Lung microvascular endothelial cell (primary cell): ENCODE measurements at places on chromosomes 3 and 15. TPM values are rescaled to one million over a fixed set of nuclear protein-coding genes. Genes with fewer than 3 reads are reported as not detected.
A peak's percentile ranks its signal among the peaks of the same experiment; 100 is the strongest.

- DNase-seq, result no peak
These were observed 224.7 kb downstream of the IGSF11 start for GRCh38 chr3:118809696-118810498.

DNA sequence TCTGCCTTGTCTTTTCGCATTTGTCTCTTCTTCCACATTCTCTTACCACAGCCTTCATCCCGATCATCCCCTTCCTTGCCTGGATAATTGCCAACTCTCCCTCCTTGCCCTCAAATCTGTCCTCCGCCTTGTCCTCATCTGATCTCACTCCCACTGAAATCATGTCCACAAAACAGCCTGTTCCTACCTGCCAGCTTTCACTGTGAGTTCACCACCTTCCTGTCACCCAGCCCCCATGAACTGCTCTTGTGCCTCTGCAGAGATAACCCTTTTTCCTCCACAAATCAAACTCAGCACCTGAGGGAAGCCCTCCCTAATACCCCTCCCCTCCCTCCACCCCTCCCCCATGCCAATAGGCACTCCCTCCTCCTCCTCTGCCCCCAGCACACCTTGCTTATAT lies 4.8 kb upstream of the ADCY5 start:
- DNase-seq, result no peak

- no peak for DNase-seq
These were observed 123.4 kb downstream of the EPHB1 start for GRCh38 chr3:134918441-134918840.

GRCh38 chr3:3907023-3907422 lies 107.8 kb downstream of the LRRN1 start:
- no peak for DNase-seq

- DNase-seq, result peak; percentile 32
These were observed 228.2 kb upstream of the ZPLD1 start for GRCh38 chr3:102206511-102207031.

The ALS2CL gene
- total RNA-seq, result 3.7 and 5.8 TPM in 2 replicates

DNA sequence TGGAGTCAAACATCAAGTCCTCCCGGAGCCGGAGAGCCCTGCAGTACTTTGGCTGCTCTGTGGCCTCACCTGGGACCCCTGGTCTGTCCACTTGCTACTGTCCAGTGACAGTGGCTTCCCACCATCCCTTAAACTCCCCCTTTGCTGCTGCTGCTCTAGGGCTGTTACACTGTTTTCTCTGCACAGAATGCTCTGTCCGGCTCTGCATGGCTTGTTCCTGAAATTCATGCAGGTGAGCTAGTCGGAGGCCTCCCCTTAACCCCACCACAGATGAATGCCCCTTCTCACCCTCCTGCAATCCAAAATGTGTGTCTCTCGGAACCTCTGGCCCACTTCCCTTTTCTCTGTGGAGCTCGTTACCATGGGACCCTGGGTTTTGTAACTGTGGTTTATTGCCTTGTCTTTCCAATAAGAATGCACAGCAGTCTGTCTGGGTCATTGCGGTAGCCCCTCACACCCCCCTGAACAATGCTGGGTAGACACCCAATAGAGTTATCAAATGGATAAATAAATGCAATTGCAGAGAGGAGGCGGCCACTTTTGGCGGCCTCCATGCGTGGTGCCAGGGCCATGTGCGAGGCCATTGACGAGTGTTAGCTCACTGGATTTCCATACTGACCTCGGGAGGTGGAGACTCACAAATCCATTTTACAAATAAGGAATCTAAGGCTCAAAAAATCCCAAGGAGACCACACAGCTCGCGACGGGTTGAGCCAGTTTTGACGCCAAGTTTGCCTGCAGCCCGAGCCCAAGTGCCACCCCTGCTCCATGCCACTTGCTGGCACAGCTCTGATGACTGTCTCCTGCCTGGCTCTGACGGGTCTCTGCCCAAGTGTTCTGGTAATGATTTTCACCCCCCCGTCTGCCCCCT lies 48.5 kb downstream of the RGMA start:
- DNase-seq, result no peak

The CAPN3 gene
- total RNA-seq, result 0.22 and 0.60 TPM in 2 replicates

- peak; percentile 70 for DNase-seq
These were observed 41.3 kb upstream of the LYZL4 start for GRCh38 chr3:42451546-42452230.

DNA sequence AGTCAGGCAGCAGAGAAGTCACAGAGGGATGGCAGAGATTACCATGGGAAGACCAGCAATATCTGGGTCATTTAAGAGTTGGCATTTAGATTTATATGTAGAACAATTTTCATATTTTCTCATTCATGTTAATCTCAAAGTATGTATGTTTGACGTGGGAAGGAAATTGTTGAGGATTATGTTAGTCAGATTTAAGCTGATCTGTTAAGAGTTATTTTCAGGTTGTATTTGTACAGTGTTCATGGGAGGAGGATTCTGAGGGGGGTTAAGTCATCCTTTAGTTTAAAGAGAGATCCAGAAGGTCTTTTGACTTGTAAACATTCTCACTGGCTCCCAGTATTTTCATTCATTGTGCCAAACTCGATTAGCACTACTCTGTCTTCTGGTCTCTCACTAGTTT lies 34.7 kb downstream of the PPM1L start:
- DNase-seq, result no peak

DNA sequence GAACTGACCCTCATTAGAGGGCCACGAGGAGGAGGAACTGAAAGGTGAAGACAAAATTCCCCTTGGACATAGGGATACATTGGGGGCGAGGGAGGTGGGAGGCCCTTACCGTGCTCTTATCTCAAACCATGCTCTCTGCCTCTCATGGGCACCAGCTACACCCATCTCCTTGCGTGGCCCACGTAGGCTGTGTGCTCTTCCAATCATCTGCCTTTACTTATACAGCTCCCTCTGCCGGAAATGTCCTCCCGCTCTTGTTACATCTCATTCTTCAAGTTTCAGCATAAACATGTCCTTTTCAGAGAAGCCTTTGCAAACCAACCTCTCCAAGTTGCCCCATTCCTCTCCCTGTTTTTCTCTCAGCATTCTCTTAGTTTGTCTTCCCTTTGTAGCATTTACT lies 307.8 kb upstream of the PROK2 start:
- DNase-seq, result no peak

- DNase-seq, result no peak
These were observed 3.6 kb downstream of the PRRT3 start for GRCh38 chr3:9948586-9948985.

DNA sequence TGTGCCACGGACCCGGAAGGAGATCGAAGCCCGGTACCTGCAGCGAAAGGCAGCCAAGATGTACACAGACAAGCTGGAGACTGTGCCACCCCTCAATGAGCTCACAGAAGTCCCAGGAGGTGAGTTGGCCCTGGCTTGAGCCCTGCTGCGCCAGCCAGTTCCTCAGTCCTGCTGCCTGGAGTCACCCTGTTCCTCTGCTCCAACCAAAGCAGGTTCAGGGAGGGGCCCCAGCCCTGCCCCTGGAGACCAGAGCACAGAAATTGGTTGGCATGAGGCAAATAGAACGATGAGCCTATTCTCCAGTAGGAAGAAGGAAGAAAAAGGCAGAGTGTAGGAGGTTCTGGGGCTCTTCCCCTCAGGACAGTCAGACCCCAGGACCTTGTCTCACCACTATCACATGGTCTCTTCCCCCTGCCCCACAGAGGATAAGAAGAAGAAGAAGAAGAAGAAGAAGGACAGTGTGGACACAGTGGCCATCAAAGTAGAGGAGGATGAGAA lies 8.0 kb downstream of the TMIE start:
- DNase-seq, result no peak

The FOXB1 gene
- not detected in 2 replicates for total RNA-seq

The CHRM5 gene
- 0.20 and 0.22 TPM in 2 replicates for total RNA-seq

GRCh38 chr3:9869955-9870354 lies 10.1 kb downstream of the CIDEC start:
- no peak for DNase-seq

GRCh38 chr3:39398700-39399099 lies 7.8 kb upstream of the RPSA start:
- peak; percentile 23 for DNase-seq

DNA sequence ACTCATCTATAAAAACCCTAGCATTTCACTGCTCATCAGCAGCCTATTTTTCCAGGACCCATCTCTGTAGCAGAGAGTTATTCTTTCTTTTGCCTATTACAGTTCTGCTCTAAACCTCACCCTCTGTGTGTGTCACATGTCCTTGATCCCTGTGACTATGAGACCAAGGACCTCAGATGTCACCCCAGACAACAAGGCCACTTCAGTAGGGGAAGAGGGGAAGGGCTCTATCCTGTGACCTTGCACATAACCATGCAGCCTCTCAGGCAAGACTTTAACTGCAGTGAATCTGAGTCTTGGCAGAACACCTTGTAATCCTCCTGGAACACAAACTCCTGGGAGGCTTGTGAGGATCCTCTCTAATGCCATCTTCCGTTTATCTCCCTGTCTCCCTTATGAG lies 4.4 kb upstream of the ZNF589 start:
- no peak for DNase-seq
